ENCODE measurements at places on chromosomes 3 and 15. TPM values are rescaled to one million over a fixed set of nuclear protein-coding genes. Genes with fewer than 3 reads are reported as not detected.

The LRRC34 gene
- 4.8 TPM for total RNA-seq

The GPR149 gene
- not detected for total RNA-seq

DNA sequence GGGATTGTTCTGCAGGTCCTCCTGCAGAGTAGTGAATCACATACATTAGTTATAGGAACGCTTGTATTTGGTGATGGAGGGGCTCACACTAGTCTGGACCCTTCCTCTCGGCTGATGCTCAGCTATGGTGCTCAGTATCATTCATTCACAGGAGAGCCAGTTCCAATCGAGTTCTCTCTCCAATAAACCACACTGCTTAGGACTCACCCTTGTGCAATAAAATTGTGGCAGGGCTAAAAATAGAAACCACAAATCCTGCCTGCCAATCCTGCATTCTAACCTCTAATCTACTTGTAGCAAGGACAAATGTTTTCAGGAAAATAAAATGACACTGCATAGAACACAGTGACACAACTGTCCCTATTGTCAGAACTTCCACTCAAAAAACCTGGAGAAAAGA is 138.4 kb upstream of the TBL1XR1 start:
- no peak overlapping the region for H3K4me3 ChIP-seq
- H3K4me1 ChIP-seq: peaks cover 45% of the 10 kb centered on the region
- no peaks in the 10 kb centered on the region for H3K27me3 ChIP-seq
- H3K36me3 ChIP-seq: no peaks in the 10 kb centered on the region

The ST8SIA2 gene
- not detected for total RNA-seq

- no peak overlapping the region for H3K4me3 ChIP-seq
- H3K36me3 ChIP-seq: no peaks in the 10 kb centered on the region
- no peaks in the 10 kb centered on the region for H3K27me3 ChIP-seq
These were observed 72.1 kb downstream of the TLE3 start for GRCh38 chr15:70025413-70026296.

DNA sequence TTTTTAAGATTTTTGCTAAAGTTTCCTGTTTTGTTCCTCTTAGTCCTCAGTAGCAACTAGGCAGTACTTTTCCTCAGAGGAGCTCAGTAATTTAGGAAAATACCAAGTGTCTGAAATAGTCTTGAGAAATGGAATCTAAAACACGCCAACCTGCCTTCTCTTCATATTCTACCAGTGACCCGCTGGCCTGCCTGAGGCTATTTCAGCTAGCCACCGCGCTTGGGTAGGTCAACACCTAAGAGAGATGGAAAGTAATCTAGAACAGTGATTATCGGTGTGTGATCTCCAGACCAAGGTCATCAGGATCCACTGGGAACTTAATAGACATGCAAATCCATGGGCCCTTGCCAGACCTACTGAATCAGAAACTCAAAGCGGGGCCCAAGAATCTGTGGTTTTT is 7.5 kb downstream of the LCTL start:
- no peak overlapping the region for H3K4me3 ChIP-seq
- H3K4me1 ChIP-seq: no peaks in the 10 kb centered on the region
- H3K27ac ChIP-seq: no peak overlapping the region
- H3K27me3 ChIP-seq: no peaks in the 10 kb centered on the region
- no peak for DNase-seq
- no peaks in the 10 kb centered on the region for H3K36me3 ChIP-seq

The XCR1 gene
- total RNA-seq: 0.32 TPM

Measured in lower lobe of right lung (tissue), 2 donors.